ENCODE measurements at places on chromosomes 13 and 19.
A peak's percentile ranks its signal among the peaks of the same experiment; 100 is the strongest.

DNA sequence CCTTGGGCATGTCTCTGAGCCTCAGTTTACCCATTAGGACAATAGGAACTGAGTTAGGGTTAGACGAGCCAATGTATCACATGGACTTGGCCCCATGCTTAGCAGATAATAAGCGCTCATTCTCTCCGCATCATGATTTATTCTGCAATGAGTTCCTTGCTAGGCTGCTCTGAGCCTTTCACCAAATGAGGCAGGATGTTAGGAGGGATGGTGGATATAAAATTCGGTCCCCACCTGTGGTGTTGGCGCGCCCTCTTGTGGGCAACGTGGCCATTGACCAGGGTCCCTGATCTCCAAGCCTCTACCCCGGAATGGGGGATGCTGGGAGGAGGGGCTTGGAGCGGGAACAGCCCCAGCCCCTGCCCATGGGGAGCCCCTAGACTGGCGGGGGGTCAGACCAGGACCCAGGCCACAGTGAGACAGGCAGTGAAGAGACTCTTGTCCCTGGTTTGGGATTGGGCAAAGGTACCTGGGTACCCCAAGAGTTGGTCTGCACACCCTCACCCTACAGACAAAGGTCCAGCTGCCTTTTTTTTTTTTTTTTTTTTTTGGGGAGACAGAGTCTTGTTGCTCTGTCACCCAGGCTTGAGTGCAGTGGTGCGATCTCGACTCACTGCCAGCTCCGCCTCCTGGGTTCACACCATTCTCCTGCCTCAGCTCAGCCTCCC is 43.9 kb downstream of the CERS4 start:
- peak; percentile 71 for DNase-seq

DNA sequence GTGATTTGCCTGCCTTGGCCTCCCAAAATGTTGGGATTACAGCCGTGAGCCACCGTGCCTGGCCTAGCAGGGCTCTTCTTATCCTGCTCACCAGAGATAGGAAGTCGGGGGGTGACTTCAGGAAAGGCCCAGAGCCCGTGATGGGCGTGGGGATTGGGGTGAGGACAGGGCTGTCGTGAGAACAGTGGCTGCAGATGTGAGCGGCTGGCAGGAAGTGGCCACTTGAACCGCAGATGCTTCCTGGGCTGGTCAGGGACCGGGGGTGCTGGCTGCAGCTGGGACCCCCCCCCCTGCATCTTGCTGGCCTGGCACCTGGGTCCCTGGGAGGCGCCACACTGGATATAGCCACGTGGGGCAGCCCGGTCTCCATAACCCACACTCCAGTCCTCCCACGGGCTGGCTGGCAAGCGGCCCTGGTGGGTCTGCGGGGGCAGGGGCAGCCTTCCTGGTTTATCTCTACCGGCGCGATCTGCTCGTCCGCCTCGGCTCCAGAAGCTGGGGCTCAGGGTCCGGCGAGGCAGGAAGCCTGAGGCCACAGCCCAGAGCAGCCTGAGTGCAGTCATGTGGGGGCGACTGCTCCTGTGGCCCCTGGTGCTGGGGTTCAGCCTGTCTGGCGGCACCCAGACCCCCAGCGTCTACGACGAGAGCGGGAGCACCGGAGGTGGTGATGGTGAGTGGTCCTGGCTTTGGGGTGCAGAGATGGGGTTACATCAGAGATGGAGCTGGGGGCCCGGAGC is at the start of gene F2RL3:
F2RL3 (plus strand) TSS at position 371 of the 737 bp plus-strand sequence; CDS start at position 562, 191 bp downstream.
- DNase-seq: peak; percentile 40

DNA sequence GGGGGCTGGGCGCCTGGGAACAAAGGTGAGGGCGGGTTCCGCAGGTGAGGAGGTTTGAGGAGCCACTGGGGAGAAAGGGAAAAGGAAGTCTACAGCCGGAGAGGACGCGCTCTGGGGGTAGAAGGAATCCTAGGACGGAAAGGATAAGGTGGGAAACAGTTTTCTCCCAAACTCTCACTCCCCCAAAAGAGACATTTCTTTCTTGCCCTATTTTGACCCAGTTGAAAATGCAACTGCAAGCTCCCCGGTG is 651 bp upstream of the POLR1D start:
- no peak for DNase-seq

GRCh38 chr13:105602956-105603670 is 932.3 kb downstream of the EFNB2 start:
- DNase-seq: no peak

DNA sequence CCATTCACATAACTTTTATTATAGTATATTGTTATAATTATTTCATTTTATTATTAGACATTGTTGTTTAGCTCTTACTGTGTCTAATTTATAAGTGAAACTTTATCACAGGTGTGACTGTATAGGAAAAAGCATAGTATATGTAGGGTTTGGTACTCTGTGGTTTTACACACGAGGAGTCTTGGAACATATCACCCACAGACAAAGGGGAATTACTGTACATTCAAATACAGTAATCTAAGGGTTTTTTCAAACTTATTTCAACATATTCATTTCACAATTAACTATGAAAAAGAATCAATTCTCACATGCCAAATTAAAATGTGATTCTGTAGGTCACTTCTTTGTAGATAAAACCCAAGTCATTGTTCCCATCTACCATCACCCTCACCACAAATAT is 46.0 kb downstream of the RBM26 start:
- no peak for DNase-seq

- DNase-seq: no peak
Observed at GRCh38 chr19:30712431-30713337, 340.5 kb downstream of the ZNF536 start.

- DNase-seq: no peak
Observed at GRCh38 chr13:111907341-111907880, 159.5 kb upstream of the SOX1 start.

GRCh38 chr19:37309834-37310575 is 60.9 kb upstream of the ZNF527 start:
- no peak for DNase-seq

GRCh38 chr19:50447053-50447452 is 14.4 kb downstream of the MYBPC2 start:
- DNase-seq: no peak

- no peak for DNase-seq
Observed at GRCh38 chr19:40423938-40424337, 1.9 kb downstream of the SERTAD1 start.
